ENCODE measurements at places on chromosomes 3 and 15. TPM values are rescaled to one million over a fixed set of nuclear protein-coding genes. Genes with fewer than 3 reads are reported as not detected.

Gene RTP3
- not detected for total RNA-seq

Gene SNTN
- total RNA-seq, result not detected

Gene CCR8
- total RNA-seq, result not detected

Gene ANKUB1
- not detected for total RNA-seq

DNA sequence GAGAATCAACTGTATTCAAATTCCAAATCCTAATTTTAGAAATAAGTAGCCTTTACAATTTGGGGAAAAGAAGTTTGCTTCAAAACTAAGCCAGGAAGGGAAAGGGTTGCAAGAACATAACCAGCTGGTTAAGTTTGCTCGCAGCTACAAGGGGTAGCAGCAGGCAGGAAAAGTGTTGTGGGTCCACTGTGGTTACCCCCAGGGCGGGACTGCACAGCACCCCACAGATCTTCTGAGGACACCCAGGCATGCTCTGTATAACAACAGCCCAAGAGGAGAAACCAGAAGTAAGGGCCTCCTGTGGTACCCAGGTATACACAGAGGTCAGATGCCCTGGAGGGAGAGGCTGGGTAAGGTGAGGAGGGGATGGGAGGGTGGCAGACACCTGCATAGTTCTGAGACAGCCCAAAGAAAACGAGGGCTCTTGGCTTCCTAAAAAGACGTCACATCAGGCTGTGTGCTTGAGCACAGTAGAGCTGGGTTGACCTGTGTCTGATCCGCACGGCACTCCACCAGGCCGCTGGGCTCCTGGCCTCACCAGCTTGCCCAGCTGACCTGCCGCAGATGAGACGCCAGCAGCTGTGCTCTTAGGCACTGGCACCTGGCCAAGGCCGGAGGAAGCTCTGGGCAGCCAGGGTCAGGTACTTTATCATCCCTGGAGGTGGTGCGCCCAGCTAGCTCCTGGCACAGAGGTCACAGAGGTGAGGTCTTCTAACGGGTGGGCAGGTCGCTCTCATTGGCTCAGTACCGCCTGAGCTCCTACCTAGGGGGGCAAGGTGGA lies 81.8 kb upstream of the SNRPA1 start:
- DNase-seq, result no peak

- DNase-seq, result no peak
Measured at GRCh38 chr15:60594071-60594470, 115.1 kb upstream of the ICE2 start.

GRCh38 chr15:94100863-94101262 lies 130.5 kb upstream of the MCTP2 start:
- no peak for DNase-seq

DNA sequence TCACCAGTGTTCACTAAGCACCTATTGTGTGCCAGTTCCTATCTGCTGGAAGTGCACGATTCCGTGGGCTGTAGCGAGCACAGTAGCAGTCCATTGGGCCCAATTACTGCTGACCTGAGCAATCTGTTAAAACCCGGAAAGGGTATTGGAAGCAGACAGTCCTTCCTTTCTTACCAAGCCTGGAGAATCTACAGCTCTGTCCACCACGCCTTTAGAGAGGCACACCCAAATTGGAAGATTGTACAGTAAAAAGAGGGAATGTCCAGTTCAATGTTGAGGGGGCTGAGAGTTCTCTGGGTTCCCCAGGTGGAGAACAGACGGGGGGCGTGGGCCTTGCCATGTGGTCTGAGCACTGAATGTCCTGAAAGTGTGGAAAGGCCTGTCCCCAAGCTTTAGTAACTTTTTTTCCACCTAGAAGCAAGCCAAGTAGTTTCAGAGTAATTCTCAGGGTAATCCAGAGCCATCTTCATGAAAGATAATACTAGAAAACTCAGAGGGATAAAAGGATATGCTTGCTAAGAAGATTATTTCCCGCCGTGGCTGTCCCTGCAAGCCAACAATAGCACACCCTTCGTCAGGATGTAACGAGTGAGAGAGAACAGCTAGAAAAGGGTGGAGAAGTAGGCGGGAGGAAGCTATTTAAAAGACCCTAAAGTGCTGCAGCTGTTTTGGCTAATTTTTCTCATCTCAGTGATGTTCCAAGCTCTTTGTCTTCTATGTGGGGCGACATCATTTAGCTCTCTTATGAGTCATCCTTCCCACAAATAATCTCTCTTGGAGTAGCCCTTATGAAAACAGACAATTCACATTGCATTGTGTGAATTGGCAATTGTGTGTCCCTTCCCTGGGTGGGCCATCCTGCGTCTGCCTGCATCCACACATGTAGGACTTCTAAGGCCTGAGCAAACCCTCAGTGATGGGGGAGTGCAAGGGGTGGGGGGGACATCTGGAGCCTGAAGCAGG lies 181.0 kb downstream of the ATG7 start:
- no peak for DNase-seq

- DNase-seq, result no peak
Measured at GRCh38 chr15:35484231-35484945, 61.6 kb downstream of the DPH6 start.

DNA sequence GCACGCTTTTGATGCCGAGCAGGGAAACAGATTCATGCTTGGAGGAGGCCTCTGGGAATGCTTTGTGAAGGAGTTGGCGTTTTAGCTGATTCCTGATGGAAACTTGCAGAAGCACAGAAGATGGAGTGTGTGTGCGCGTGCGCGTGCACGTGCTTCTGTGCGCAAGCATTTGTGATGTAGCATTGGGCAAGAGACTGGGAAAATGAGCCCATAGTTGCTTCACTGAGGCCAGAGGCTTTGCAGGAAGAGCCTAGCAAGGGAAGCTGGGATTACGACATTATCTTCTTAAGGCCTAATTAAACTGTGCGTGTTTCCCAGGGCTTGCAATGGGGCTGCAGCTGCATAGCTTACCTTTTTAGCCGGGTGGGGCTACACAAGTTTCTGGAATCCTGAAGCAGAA lies 18.1 kb upstream of the AGBL1 start:
- no peak for DNase-seq

GRCh38 chr3:153617463-153617862 lies 455.4 kb downstream of the RAP2B start:
- no peak for DNase-seq

DNA sequence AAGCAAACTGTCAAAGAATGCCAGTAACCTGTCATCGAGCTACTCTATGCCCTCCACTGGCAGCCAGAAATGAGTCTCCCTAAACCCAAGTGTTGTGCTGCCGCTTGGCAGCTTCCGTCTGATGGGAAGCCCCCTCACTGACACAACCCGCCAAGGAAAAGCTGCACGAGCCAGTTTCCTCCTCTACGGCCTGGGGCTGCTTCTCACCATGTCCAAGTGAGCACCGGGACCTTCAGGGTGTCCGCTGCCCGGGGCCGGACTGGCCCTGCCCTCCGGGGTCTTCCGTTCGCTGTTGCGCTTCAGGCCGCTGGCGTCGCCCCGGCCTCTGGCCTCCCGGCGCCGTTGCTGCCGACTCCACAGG lies 490 bp downstream of the TOMM70 start:
- no peak for DNase-seq

DNA sequence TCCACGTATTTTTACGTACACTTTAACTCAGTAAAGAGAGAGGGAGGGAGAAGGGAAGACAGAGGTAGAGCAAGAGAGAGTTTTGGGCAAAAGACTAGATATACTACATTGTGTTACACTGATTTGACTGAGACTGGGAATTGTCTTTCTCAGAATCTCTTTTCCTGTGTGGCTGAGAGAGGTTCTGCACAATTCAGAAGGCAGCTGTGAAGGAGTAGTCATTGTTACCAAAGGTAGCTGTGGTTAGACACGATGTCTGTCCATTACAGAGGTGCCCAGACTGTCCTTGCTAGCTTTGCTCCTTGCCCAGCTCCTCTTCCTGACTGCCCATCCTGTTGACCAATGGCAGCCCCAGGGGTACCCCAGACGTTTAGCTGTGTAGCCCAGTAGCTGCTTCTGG lies 577.5 kb upstream of the CBLB start:
- no peak for DNase-seq

- DNase-seq, result peak; percentile 25
Measured at GRCh38 chr3:100260081-100260684, 609 bp upstream of the TBC1D23 start.

DNA sequence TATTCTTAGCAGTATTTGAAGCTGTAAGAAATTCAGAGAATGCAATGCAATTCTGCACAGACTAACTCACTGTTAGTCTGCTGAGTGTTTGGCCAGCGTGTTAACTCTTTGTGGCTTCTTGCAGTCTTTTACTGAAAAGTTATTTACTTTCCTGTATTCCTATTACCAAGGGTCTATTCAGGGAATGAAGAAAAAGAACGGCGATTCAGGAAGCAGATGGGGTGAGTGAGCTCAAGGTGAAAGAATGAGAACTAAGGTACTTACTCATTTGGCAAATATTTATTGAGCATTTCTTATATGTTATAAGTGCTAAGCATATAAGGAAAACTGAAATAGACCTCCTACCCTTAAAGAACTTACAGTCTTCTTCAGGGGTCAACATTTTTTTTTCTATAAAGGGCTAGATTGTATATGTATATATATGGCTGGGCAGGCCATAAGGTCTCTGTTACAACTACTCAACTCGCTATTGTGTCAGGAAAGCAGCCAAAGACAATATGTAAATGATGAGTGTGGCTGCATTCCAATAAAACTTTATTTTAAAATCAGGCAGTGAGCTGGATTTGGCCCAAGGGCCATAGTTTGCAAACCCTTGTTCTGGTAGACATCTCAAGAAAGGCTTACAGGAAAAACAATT lies 271.9 kb upstream of the GADL1 start:
- DNase-seq, result no peak

GRCh38 chr15:87347806-87348515 lies 908.6 kb downstream of the NTRK3 start:
- DNase-seq, result no peak

DNA sequence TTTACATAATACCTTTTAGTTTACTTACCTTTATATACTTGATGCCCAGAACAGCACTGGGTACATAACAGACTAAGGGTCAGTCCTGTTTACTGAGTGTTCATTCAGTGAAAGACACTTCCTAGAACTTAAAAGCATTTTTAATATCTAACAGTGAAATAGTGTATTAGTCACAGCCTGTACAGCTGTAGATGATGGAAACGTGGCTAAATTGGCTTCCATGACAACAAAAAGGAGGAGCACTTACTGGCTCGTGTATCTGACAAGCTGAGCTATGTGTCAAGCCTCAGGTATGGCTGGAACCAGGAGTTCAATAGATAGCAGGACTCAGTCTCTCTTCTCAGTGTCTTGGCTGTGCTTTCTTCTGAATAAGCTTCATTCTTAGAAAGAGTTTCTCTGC lies 40.2 kb downstream of the CMTM8 start:
- DNase-seq, result no peak

- DNase-seq, result no peak
Measured at GRCh38 chr3:108667312-108667711, 77.8 kb downstream of the DZIP3 start.

GRCh38 chr3:107024551-107025026 lies 352.6 kb upstream of the CCDC54 start:
- no peak for DNase-seq

DNA sequence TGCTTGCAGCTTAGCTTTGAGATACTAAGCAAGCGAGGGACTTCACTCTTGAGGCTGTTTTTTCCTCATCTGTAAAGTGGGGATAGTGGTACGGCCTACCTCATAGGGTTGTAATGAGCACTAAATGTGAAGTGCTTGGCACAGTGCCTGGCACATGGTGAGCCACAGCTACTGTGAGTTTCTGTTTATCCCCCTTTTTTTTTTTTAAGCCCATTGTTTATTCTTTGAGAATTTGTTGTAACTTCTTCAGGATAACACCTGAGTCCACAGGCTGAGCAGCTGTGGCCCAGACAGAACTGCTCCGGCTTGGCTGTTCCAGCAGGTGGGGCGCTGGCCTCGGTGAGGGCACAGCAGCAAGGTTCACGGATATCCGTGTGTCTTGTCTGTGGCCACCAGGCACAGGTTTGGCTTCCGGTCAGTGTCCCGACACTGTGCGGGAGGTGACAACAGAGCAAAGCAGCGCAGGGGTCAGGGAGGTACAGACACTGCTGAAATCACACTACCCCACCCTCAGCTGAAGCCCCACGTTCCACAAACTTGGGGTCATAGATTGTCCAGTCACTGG lies 7.3 kb upstream of the ISG20 start:
- no peak for DNase-seq

- no peak for DNase-seq
Measured at GRCh38 chr15:67403428-67404154, 117.3 kb upstream of the C15orf61 start.

DNA sequence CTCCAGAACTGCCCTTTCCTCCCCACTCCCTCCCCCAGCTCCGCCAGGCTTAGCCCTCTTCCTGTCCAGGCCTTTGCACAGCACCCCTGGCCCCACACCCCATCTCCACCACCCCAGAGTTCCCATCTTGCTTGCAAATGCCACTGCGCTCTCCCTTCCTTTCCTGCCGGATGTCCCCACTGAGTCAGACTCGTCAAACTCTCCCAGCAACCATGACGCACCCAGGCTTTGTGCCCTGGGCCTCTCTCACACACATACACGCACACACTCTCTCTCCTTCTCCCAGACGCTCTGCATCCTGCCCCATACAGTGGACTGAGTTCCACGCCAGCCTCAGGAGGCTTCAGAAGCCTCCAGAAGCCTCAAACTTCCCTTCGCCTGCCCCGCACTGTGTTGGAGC lies 2.8 kb upstream of the CCDC9B start:
- no peak for DNase-seq

DNA sequence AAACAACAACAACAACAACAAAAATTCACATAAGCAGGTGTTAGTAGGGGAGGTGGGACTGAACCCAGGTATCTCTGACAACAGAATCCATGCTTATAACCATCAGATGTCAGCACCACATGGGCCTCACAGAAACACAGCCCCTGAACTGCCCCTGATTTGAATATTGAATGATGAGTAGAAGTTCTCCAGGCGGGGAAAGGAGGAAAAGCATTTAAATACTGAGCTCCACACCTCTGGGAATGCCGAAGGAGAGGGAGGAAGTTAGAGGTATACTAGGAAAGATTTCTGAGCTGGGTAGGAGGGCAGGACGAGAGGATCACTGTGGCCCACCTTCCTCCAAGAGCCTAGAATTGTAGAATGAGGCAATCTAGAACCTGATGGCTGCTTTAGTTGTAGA lies 31.9 kb upstream of the EIF4A2 start:
- DNase-seq, result no peak
